ENCODE measurements at places on chromosomes 12 and 14.

- no peak for DNase-seq
These were observed 204.8 kb upstream of the GARIN6 start for GRCh38 chr12:99442758-99443157.

GRCh38 chr12:65871865-65872645, 47.8 kb downstream of the HMGA2 start:
- DNase-seq, result no peak

- no peak for DNase-seq
These were observed 109.8 kb upstream of the EGLN3 start for GRCh38 chr14:34060651-34060999.

DNA sequence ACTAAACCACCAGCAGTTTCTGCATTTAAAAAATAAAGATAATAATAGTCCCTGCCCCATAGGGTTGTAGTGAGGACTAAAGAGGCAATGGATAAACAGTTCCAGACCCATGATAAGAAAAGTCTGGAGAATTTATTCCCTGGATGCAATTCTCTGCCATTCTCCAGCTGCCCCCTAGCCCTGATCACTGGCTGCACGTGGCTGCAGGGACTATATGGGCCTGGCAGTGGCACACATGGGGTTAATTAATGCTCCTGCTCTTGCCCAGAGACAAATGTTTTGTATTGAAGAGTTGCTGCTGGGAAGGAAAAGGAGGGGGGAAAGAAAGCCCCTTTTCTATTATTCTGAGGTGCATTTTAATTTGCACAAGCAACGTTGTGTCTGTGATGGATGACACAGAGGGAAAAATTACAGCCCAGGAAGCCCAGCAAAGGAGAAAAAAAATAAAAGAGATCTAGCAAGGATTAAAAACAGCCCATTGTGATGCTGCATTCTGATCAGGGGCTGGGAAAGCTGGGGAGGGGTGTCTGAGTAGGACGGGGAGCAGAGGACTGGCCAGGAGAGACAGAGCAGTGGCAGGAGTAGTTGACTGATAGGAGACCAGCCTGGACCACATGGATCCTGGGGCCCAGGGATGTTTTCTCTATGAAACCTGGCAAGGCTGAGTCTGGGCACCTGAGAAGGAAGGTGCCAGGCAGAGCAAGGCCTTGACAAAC, 149.3 kb downstream of the ESRRB start:
- DNase-seq, result no peak

GRCh38 chr14:55249423-55249822, 21.8 kb upstream of the FBXO34 start:
- DNase-seq, result no peak

DNA sequence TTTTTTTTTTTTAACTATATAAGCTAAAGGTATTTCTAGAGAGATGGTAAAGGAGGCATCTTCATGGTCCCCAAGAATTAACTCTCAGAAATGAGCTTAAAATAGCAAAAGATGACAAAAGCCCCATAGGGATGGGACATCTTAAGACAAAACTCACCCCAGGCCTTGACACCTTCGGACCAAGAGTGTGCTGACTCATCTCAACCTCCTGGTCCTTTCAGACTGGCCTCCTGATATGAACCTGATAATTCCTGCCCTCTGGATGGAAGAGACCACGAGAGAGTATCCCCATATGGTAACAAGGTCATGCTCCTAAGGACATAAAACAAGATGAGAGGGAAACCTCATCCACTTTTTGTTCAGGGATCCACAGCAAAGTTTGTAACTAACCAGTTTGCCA, 8.4 kb upstream of the GMFB start:
- DNase-seq, result no peak

DNA sequence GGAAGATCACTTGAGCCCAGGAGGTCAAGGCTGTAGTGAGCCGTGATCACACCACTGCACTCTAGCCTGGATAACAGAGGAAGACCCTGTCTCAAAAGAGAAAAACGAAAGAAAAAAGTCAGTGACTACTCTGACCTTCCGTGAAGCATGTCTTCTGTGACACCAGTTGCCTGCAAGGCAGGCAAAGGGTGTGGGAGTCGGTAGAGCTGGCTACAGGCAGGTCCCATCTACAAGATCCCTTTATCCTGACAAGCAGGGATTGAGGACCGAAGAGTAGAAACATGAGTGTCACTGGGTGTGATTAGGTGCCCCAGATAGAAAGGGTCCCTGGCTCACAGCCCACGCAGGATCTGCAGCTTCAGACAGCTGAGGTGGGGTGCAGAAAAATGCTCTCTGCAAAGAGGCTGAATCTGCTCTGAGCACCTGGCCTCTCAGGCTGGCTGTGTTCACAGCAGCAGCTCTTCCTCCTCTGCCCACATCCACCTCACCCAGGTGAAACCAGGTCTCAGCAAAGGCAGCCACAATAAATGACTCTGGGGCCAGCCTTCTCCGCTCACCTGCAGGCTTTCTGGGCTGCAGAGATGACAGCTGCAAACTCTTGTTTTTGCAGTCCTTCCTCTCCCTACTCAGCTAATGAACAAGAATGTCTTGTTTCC, 28.6 kb upstream of the HSP90B1 start:
- DNase-seq, result peak; percentile 59

- no peak for DNase-seq
These were observed 463.6 kb upstream of the CCDC196 start for GRCh38 chr14:66022526-66022925.

DNA sequence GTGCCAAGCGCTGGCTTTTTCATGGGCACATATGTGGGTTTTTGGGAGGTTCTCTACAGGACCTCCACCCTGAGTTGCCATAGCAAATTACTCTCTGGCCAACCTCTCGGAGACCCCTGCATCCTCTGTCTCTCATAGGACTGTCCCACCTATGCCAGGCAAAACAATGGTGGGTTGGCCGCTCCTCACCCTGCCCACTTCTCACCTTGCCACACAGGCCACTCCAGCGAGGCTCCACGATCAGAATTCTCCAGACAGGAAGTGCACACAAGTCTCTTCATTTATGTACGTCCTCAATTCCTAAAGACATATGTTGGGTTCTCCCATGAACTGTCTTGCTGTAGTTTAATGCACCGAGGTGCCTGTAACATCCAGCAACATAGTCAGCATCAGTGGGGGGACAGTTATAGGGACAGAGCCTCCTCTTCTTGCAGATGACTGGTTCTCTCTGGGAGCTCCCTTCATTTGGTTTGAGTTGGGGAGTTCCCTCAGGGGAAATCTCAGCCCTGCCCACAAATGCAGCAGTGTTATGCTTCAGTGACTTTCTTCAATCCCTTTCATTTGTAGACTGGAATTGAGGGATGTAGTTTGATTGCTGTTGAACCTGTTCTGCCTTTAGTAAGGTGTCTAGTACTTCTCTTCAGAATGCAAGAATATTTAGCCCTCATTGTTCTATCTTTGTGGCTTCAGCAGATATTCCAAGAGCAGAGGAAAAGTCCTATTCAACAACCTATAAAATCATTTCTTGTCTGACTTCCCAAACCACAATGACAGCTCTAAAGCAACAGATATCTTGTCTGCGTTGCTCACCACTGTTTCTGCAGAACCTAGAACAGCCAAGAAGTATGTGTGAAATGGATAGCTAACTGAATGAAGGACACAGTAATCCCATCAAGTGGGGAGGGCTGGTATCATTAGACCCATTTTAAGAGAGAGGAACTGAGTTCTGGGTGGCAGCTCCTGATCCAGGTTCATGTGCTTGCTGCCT, 2.8 kb upstream of the LTBP2 start:
- no peak for DNase-seq

GRCh38 chr12:116280595-116281290, 3.2 kb upstream of the MED13L start:
- DNase-seq, result no peak

DNA sequence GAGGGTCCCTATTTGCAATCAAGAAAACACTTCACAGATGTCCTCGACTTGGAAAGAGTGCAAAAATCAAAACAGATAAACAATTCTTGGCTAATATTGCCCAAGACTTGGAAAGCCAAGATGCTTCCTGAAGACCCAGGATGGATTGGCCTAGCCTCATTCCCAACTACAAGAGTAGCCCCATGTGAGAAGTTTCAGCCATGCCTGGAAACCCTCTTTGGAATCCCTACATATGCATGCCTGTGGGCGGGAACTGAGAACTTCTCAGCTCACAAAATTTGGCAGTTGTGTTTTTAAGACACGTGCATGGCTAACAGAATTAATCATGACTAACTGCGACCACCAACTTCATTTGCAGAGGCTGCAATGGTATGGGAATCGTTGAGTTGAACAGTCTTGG, 283.2 kb upstream of the TBX3 start:
- DNase-seq, result no peak

DNA sequence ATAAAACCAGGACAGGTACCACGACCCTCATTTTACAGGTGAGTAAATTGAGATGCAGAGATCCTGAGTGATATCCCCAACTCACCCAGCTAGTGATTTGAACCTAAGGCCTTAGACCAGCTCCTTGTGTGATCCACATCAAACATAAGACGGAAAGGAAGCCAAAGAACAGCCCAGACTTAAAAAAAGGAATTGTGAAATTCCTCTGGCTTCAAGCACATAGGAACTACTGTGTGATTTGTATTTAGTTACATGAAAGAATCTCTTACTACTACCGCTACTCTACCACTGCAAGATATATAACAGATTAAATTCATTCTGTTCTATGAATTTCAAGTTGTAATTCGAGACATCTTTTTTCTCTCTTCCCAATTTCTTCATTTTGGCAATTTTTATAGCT, 10.5 kb downstream of the E2F7 start:
- DNase-seq, result no peak

GRCh38 chr14:87644689-87645088, 348.3 kb downstream of the GALC start:
- DNase-seq, result no peak

Data from activated gamma-delta T cell treated with Interleukin-2 at 50 U/mL for 16 hours (primary cell).